Midbrain (tissue), 1 donor: ENCODE measurements at places on chromosomes 5 and 9.

- no peak for DNase-seq
Measured at GRCh38 chr5:143436871-143437270, 33.4 kb upstream of the NR3C1 start.

DNA sequence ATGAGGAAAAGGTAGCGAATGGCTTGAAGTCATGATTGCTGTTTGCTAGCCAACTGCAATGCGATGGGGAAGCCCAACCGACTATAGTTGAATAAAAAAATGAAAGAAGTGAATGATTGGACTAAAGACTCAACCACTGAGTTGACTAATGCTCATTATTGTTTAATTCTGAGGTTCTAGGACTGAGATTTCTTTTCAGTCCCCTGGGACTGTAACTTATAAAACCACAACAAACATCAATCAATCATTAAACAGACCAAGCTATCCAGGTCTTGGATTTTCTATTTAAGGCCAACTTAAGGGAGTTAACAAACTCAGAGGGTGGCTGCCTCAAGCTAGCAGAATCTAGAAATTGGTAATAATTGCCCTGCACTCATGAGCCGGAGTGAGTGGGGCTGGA, 154.2 kb downstream of the DOCK2 start:
- no peak for DNase-seq

- DNase-seq, result no peak
Measured at GRCh38 chr5:35847491-35847890, 9.2 kb upstream of the IL7R start.

GRCh38 chr9:129218918-129219317, 40.9 kb upstream of the IER5L start:
- DNase-seq, result no peak

DNA sequence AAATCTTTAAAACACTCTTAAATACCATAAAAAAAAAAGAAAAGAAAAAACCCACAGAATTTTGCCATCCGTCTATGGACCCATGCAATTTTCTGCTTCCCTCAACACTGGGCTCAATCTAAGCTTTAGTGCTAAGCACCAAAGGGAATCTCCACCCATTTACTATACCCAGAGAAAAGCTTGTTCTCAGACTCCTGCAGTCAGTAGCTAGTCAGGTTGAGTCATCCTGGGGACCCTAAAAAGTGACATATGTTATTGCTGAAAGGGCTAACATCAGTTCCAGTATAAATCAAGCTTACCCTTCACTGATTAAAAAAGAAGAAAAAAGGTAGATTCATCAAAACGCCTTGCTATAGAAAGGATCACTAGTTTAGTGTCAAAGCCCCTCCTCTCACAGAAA, 177.6 kb downstream of the MUSK start:
- DNase-seq, result no peak
